ENCODE measurements at places on chromosomes 1 and 21. TPM values are rescaled to one million over a fixed set of nuclear protein-coding genes. Genes with fewer than 3 reads are reported as not detected.

Gene RGS8
- total RNA-seq, result 3.5 TPM

Gene LYPD8
- total RNA-seq, result not detected

DNA sequence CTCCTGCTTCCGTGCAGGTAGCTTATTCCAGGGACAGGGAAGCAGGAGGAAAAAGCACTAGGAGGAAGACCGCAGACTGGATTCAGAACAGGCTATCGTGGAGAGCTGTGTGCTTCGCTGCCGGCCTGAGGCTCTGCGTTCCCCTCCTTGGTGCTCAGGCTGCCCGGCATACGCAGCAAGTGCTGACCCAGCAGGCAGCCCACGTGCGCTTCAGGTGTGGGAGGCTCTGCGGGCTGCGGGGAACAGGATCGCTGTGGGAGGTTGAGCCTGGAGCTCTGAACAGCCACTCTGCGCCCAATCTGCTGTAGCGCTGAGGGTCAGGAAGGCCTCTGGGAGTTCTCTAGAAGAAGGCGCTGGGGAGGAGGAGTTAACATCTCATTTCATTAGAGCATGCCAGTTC, 27.9 kb downstream of the DOP1B start:
- no peak for DNase-seq

DNA sequence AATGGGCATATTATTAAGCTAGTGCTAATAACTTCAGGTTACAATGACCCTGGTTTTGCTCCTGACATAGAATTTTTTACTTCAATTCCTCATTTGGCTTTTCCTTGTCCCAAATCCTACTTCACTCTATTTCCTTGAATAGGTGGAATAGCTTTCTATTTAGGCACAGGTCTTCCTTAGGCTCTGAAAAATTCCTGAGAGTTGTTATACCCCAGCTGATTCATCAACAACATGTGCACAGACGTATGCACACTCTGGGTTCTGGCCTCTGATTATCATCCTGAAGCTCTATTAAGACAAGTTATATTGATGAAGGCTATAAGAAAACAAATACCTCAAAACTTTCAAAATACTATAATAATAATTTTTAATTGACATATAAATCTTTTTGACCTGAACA, 172.4 kb downstream of the NTMT2 start:
- no peak for DNase-seq

DNA sequence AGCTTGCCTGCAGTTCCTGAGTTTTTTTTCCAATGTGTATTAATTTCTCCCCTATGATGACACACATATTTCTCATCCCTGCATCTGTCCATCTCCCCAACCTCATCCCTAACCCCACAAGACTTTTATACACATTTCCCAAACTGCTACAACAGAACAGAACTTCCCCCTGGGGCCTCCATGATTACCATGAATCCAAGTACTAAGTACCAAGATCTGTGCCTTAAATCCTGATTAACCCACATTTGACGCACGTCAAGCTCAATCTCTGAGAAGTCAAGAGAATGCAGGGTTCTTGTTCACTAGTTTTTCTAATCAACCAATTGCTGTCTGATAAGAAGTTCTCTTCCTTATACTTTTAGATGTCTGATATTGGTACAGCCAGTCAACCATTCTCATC, 9.7 kb downstream of the HMGN1 start:
- no peak for DNase-seq

GRCh38 chr1:32247983-32248889, 1.2 kb downstream of the FAM167B start:
- peak; percentile 90 for DNase-seq

All from glutamatergic neuron (in vitro differentiated cells).